HCT116 (cell line): ENCODE measurements at places on chromosomes 11 and 22. TPM values are rescaled to one million over a fixed set of nuclear protein-coding genes. Genes with fewer than 3 reads are reported as not detected.

DNA sequence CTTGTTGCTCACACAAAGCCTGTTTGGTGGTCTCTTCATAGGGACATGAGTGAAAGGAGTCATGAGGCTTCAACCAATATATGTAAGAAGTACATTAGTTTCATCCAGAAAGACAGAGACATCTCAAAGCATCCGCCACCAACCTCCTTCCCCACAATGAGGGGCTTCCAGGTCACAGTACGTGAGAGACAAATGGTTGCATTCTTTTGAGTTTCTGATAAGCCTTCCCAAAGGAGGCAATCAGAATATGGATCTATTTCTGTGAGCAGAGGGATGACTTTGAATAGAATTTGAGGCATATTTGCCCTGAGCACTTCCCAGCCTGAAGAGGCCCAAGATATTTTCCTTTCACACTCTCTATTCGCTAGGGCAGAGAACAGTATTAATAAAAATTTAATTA lies 931.1 kb downstream of the FAM181B start:
- no peak overlapping the region for H3K4me3 ChIP-seq
- H3K36me3 ChIP-seq: no peaks in the 10 kb centered on the region
- no peaks in the 10 kb centered on the region for H3K27me3 ChIP-seq
- no peaks in the 10 kb centered on the region for H3K4me1 ChIP-seq

DNA sequence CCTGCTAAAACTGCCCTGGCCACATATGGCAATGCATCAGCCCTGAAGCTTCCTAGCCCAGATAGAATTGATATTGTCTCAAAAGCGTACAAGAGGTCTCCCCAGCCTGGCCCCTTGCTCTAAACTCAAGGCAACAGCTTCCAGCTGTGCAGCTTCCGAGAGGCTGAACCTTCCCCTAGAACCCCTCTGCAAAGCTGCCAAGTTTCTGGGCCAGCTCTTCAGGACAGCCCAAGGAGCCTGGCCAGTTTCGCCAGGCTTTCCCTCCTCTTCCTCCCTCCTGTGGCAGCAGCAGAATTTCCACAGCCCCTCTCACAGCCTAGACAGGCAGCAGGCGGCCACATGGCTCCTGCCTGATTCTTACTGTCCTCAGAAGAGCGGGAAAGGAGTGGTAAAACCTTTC lies 34.5 kb downstream of the NUMA1 start:
- DNase-seq: no peak
- H3K4me1 ChIP-seq: peaks cover 10% of the 10 kb centered on the region; the same call in 1 of the 2 replicates
- no peaks in the 10 kb centered on the region for H3K27me3 ChIP-seq
- H3K27ac ChIP-seq: no peak overlapping the region

RASD2 gene
- total RNA-seq: 2.4 TPM

HBG2 gene
- 48.1 TPM for total RNA-seq

- peak overlapping the region; percentile 35 for H3K4me3 ChIP-seq
- no peaks in the 10 kb centered on the region for H3K36me3 ChIP-seq
- no peaks in the 10 kb centered on the region for H3K27me3 ChIP-seq
Observed at GRCh38 chr11:67356864-67357561, 3.7 kb upstream of the POLD4 start.

BSX gene
- not detected for total RNA-seq
